ENCODE measurements at places on chromosomes 3 and 15.

- DNase-seq, result no peak
Measured at GRCh38 chr15:91966194-91966552, 112.7 kb downstream of the SLCO3A1 start.

DNA sequence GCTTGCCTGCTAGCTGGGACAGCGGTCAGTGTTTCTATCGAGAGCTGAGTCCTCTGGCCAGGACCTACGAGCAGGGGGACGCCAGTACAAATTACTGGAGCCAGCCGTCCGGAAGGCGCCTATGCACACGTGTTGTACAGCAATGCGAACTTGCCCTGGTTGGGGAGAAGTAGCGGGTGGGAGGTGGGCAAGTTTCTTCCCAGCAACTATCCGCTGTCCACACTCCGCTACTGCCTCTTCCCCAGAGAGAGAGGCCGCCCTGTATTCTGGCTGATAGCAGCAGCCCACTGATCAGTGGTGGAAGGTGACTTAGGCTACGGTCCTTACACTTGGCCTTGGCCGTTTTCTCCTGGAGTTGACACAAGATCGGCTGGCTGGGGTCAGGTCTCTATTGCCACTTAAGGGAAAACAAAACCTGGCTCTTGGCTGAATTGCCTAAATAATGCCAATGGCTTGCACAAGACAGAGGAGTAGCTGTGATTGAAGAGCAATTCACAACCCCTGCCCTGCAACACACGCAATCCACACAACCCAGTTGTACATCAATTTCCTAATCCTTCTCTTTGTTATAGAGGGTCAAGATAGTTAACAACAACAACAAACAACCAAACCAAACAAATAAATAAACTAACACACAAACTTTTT, 12.8 kb upstream of the SHC4 start:
- DNase-seq, result no peak

DNA sequence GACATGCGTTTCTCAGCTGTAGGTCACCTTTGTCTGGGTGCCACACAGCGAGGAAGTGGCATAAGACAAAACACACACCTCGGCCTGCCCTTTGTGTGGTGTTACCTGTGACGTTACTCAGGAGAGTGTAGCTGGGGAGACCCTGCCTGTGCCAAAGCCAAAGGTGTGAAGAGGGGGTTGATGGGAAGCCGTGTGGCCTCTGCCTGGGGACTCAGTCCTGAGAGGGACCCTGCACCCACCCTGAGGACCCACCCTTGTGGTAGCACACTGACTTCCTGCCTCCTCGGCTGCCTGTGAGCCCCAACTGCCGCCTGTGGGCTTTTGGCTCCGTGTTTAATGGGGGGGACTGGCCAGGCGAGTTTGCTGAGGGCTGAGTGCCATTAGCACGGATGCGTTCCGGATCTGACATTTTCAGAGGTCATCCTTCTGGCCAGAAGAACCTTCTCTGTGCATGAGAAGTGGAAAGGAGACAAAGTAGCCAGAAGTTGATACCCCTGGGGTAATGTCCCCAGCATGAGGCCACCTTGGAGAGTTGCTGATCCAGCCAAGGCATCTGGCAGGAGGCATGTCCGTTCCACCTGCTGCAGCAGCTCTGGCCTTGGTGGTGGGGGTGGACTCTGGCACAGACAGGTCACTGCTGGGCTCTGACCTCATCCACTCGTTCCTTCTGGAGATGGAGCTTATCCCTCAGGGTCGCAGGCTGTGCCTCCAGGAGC, 51.8 kb upstream of the FURIN start:
- DNase-seq, result no peak

DNA sequence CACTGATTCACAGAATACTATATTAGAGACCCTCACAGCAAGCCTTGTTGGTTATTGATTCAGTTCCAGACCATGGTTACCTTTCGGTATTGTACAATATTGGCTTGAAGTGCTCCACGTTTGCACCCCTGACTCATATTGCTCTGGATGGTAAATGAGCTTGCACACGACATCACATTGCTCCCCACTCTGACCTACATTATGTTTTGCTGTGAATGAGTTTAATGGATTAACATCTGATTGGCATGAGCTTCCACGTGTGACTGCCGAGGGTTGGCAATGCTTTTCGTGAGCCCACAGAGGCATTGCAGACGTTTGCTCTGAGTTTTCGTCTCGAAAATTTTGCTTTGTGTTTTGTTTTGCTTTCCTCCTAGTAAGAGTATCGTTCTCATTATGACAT, 225.8 kb upstream of the ICE2 start:
- no peak for DNase-seq

GRCh38 chr3:196499807-196500524, 3.6 kb downstream of the RNF168 start:
- DNase-seq, result no peak

- no peak for DNase-seq
Measured at GRCh38 chr15:96358821-96359615, 28.5 kb downstream of the NR2F2 start.

- peak; percentile 72 for DNase-seq
Measured at GRCh38 chr15:75454471-75455378, 3.2 kb upstream of the SIN3A start.

DNA sequence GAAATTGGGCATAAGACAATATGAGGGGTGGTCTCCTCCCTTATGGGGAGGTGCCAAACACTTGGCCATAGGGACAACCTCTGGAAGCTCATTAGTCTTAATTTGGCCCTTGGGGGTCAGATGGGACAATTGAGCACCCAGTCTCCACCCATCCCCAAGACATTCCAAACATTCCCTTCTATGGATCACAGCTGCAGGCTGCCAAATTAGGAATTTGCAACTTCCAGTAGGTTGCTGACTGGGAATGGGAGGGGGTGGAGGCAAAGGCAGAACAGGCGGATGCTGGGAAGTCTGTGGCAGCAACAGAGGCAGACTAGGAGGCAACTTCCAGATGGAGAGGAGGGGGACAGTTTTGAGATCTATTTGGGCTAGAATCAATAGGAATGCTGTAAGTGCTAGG, 1.4 kb upstream of the PDHB start:
- no peak for DNase-seq

DNA sequence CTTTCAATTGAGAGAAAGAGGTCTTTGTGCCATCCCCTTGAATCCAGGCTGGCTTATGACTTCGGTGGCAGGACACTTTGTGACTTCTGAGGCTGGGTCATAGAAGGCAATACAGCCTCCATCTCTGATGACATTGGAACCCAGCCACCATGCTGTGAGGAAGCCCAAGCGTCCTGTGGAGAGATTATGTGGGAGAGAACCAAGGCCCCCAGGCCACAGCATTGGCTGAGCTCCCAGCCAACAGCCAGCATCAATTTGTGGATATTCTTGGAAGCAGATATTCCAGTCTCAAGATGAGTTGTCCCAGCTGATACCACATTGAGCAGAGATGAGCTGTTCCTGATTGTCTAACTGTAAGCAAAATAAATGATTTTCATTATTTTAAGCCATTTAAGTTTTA, 12.7 kb upstream of the XIRP1 start:
- DNase-seq, result no peak

DNA sequence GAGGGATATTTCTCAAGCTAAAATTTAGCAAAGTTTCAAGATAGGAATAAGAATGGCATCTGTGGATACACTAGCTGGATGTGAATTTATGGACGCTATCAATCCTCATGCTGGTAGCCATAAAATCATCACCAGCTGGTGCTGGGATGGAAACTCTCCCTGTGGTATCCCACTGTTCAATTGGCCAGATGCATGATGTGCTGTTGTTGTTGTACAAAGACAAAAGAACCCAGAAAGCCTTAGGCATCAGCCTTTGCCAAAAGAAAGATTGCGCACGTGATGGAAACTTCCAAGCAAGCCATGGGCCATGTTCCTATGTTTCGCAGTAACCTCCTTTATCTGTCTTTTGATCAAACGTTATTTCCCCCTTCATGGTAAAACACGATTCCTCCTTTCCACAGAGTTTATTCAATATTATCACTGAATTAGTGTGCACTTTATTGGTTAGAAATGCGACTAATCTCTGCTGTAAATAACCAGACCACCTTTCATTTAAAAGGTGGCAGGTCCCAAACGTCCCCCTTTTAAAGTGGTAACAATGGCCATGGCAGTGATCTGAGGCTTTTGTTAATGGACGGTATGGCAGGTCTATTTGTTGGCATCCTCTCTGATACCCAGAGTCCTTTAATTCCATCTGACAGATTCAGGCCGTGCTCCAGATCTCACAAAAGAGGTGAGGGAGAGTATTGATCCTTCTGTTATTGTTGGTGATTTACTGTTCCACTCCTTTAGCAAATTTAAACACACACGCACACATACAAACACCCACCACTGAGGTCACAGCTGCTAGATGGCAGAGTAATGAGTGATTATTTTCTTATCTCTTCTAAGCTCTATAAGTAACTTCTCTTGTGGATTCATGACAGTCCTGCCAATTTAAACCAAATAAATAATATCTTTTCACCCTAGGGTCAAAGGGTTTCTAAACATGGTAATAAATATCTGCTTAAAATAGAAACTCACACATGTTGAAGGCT, 291.2 kb upstream of the KCNMB2 start:
- DNase-seq, result no peak

DNA sequence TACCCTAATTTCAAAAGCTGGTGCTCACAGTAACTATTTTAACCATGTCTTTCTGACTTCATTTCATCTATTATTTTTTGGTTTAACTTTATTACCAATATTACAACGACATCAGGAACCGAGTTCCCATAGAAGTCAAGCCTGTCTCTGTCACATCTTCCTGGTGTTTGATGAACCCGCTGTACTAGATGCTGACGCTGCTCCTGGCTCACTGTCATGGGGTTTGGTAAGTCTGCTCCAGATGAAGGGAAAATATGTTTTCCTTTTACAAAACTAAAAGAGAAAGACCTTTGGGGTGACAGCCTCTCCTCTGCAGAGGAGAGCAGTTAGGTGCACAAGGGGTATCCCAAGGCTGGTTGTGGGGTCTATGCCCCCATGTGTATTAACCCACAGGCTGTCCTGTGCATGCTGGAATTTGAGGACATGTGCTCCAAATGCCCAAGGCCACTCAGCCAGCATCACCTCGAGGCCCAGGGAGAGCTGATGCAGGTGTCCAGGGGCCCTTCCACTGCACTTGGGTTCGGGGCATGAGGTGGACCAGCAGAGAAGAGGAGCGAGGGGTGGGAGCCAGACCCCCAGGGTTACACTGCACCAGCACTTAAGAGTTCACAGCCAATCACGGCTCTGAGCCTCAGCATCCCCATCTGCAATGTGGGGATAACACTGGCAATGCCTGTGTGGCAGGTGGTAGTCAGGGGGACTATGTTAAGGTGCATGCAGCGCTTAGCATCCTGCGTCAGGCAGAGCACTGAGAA, 62.2 kb downstream of the ATP10A start:
- no peak for DNase-seq

- no peak for DNase-seq
Measured at GRCh38 chr15:93771196-93772030, 459.9 kb upstream of the MCTP2 start.

DNA sequence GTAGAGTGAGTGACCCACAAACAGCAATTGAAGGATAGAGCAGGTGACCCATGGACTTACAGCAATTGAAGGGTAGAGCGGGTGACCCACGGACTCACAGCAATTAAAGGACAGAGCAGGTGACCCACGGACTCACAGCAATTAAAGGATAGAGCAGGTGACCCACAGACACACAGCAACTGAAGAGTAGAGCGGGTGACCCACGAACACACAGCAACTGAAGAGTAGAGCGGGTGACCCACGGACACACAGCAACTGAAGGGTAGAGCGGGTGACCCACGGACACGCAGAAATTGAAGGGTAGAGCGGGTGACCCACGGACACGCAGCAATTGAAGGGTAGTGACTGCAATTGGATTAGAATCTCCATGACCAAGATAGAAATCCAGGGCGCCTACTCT, 9.8 kb upstream of the TNK2 start:
- no peak for DNase-seq

GRCh38 chr3:16428612-16429011, 84.9 kb downstream of the RFTN1 start:
- DNase-seq, result no peak

DNA sequence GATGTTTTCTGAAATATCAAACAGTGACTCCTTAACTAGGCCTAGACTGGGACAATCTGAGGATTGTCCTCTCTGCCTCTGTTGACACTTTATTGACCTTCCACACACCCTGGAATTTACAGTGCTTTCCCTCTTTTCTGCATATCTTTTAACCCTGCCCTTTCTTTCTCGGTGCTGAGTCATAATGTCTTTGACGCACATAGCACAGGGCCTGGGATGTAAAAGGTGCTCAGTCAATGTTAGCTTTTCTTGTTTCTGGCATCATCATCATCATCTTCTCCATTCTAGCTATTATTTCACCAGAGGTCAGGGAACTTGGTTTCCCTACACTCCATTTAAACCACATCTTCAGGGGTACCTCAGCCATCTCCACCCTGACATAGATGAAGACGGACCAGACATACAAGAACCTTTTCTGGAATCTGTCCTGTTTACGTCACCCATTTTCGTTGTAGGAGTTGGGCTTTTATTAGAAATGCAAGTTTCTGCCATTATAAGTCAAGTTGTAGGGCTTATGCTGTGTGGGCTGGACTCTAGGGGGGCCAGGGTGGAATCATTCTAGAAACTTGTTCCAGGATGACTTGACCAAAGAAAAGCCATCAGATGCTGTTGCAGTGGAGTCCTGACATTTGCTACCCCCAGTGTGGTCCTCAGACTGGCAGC, 46.6 kb downstream of the ZBTB38 start:
- no peak for DNase-seq

- DNase-seq, result peak; percentile 61
Measured at GRCh38 chr3:4983739-4984510, 4.7 kb downstream of the BHLHE40 start.

GRCh38 chr3:123444023-123444422, 4.9 kb downstream of the ADCY5 start:
- no peak for DNase-seq

GRCh38 chr15:89647191-89647851, 7.9 kb downstream of the KIF7 start:
- peak; percentile 88 for DNase-seq

- DNase-seq, result peak; percentile 32
Measured at GRCh38 chr15:73127302-73127936, 75.2 kb downstream of the NEO1 start.

- DNase-seq, result no peak
Measured at GRCh38 chr3:115808244-115808643, 184.9 kb downstream of the GAP43 start.

- no peak for DNase-seq
Measured at GRCh38 chr3:18883571-18883970, 264.7 kb upstream of the KCNH8 start.

DNA sequence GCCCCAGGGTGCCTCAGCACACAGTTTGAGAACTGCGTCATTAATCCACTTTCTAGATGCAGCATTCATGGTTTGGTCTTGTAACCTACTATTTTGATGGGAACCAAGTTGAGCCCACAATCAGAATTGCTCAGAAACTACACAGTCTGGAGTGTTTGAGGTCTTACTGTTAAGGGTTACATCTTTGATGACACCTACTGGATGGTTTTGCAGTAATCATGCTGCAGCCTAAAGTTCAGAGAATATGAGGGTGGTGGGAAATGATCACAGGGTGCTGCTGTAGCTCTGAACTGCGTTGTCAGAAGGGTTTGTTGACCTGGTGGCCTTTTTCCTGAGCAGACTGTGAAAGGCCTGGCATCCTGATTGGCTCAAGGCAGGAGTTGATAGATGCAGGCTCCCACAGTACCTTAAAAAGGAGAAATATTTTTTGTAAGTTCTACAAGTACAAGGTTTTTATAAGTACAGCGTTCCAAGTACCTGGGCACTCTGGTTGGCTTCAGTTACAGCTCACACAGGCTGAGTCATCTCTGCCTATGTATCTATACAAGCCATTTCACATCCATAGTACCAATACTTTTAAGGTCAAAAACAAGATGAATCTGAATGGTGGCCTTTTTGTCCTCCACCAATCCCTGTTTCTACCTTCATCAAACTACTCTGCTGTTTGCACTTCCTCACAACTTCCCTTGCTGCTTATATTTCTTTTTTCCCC, 60.5 kb upstream of the ACKR4 start:
- no peak for DNase-seq

- no peak for DNase-seq
Measured at GRCh38 chr3:182861348-182861747, 68.0 kb downstream of the ATP11B start.
